ENCODE measurements at places on chromosomes 2 and 18. TPM values are rescaled to one million over a fixed set of nuclear protein-coding genes. Genes with fewer than 3 reads are reported as not detected.
A peak's percentile ranks its signal among the peaks of the same experiment; 100 is the strongest.

DNA sequence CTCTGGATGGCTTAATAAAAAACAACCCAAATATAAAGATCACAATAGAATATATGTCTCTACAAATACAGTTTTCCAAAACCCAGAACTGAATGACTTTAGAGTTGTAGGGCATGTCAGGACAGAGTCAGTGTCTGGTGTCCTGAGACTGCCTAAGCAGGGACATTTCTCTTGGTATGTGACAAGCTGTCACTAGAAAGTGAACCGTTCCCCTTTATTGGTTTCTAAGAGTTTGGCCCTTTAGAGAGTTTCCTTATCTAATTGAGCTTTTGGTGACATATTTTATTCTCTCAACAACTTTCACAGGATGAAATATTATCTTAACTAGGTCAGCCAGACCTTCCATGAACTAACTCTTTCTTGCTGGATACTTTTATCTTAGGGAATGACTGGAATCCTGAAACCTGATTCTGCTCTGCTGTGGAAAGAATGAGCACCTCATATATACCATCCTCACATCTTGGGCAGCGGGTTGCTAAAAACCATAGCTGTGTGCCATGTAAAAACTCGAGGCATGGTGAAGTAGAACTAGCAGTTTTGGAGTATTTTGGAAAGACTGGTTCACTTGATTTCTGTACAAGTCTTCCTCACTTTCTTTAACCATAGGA lies 54.8 kb downstream of the CAVIN2 start:
- no peak for DNase-seq

DNA sequence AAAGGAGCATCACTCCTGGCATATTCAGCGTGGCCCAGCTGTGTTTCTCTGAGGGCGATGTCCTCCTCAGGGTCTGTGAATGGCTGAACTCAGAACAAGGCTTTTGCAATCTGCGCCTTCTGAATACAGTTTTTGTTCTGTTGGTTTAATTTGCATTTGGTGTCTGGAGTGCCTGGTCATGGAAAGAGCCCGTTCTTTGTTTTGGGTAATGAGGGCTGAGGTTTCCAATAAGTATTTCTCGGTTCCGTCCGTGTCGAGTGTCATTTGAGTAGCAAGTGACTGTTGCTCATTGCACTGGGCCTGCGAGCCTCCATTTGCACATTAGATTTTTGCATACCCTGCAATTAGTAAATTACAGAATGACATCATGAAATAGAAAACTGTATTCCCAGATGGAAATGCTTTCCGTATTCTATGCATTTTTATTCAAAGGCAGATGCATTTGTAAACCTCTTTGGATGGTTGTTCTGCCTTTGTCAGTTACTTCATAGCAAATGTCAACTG lies 57.3 kb downstream of the NEDD4L start:
- DNase-seq, result no peak

GRCh38 chr18:9629709-9630108 lies 15.3 kb upstream of the PPP4R1 start:
- no peak for DNase-seq

GRCh38 chr2:228613133-228613850 lies 431.8 kb upstream of the SPHKAP start:
- no peak for DNase-seq

- DNase-seq, result peak; percentile 16
Measured at GRCh38 chr2:208025814-208026184, 472 bp upstream of the PLEKHM3 start.

- no peak for DNase-seq
Measured at GRCh38 chr2:178863856-178864620, 56.8 kb upstream of the TTN start.

IL1F10 gene
- not detected for total RNA-seq

KIAA2012 gene
- total RNA-seq, result not detected

ABCG5 gene
- total RNA-seq, result not detected

RAMP1 gene
- 0.43 TPM for total RNA-seq

SIX3 gene
- 0.11 TPM for total RNA-seq

PLGLB1 gene
- 0.35 TPM for total RNA-seq

PTPRM gene
- 1.5 TPM for total RNA-seq
